ENCODE measurements at places on chromosomes 11 and 22.

DNA sequence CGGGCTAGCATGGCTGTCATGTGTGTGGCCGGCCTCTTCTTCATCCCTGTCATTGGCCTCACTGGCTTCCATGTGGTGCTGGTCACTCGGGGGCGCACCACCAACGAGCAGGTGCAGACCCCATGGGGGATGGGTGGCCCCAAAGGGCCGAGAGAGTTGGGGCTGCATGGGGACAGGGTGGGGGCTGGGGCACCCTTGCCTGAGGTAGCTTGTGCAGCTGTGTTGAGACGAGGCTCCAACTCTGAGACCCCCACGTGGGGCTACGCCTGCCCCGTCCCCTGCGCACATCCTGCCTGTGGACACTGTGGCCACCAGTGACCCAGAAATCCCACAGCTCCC, 8.5 kb downstream of the ZDHHC8 start:
- no peak for DNase-seq

- DNase-seq = no peak
Measured at GRCh38 chr22:24181996-24182899, 961 bp downstream of the SUSD2 start.

DNA sequence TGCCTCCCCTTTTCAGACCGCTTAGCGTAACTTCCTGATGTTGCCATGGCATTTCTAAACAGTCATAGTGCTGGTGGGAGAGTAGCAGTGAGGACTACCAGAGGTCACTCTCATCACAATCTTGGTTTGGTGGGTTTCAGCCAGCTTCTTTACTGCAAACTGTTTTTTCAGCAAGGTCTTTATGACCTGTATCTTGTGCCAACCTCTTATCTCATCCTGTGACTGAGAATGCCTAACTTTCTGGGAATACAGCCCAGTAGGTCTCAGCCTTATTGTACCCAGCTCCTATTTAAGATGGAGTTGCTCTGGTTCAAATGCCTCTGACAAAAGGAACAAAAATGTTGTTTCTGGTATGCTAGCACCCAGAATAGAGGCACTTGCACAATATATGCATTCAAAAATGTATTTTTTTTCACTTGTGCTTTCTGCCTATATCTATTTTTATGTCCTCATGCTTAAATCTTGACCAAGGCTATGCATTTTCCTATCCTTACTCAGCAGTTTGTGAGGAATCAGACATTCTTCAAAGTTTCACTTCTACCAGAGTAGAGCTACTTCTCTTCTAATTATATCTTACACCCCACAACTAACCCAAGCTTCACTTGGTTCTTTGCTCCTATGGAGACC, 16.1 kb upstream of the OR51M1 start:
- no peak for DNase-seq

DNA sequence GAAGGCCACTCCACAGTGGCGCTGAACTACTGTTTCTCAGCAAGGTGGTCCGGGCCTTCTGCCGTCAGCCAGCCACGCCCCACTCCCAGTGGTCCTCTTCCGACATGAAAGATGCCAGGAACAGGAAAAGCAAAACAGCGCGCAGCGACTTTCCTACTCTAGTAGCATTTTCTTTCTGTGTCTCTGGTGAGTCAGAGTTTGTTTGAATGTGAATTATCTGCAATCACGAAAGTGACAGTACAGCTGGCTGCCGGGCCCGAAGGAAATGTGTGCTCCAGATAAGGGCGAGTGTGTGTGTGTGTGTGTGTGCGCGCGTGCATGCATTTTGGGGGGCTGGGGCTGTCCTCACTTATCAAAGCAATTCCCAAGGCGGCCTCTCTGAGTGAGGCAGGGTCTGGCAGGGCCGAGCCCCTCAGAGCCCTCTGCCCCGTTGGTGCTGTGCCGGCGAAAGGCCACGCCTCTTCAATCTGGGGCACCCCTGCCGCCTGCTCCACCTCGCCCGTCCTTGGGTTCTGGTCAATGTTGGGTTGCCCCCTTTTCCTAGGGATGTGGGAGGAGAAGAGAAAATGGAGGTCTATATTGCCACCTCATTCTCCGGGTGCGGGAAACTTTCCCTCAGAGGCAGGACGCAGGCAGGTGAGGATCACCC, 288.5 kb downstream of the KIRREL3 start:
- DNase-seq = no peak

DNA sequence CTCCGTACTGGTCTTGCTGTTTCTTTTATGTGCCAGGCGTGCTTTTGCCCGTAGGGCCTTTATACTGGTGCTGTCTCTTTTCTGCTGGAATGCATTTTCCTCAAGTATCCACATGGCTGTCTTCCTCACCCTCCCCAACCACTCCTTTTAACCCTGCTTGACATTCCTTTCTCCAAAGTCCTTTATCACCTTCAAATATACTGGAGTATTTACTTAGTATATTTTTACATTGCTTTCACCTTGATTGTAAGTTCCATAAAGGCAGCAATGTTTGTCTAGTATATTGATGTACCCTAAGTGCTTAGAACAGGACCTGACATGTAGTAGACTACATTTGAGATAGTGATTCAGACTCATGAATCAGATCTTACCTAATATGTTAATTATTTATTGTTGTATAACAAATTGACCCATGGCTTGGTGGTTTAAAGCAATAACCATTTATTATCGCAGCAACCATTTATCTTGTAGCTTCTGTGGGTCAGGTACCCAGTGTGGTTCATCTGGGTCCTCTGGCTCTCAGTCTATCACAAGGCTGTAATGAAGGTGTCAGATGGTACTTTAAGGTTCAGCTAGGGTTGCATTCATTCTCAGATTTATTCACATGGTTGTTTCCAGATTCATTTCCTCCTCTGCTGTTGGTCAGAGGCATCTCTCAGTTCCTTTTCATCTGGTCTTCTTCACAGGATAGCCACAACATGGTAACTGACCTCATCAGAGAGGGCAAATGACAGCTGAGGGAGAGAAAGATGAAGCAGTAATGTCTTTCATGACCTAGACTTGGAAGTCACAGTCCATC, 34.2 kb downstream of the DDX10 start:
- DNase-seq = no peak

- DNase-seq = no peak
Measured at GRCh38 chr22:22683668-22684361, 39.4 kb downstream of the GGTLC2 start.

DNA sequence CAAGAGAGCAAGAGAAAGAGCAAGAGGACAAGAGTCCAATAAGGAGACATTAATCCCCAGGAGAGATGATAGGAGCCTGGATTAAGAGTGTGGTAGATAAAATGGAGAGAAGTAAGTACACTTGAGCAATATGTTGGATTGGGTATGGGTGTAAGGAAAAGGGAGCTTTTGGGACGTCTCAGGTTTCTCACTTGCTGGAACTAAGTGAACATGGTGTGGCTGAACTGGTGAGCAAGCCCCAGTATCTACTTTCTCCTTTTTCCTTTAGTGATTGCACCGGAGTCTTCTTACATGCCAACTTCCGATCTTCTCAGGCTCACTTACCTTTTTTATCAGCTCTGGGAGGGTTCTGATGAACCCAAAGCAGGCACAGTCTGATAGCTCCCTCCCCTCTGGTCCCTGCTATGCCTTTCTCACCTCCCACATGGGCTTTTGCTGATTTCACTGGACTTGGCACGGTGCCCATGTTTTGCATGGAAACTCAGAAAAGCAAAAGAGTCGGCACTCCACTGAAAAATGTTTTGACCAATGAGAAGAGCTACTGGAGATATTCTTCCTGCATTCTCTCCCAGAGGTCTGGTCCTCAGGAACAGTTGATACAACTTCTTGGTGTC, 14.5 kb upstream of the APLNR start:
- no peak for DNase-seq

DNA sequence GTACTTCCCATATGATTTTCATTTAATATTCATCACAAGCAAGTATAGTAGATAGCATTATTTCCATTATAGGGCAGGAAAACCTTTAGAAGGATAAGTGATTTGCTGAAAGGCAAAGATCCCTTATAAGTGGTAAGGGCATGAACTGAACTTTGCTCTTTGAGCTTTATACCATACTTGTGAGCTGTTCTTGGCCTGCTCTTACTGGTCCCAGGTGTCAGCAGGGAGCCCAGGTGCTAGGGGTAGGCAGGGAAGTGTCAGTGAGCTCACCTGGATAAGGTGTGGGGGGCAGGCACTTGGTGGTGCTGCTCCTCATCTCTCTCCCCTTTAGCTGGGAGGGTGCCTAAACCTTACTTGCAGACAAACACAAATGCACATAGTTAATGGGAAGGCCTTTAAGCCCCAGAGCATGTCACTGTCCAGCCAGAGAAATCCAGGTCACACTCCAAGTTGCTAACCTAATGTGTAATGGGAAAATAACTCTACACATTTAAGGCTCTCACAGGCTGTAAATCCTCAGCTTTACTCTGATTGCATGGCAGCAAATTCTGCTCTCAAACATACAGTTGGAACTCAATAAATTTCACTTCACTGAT, 114.4 kb downstream of the PLEKHA7 start:
- DNase-seq = no peak

GRCh38 chr11:24297461-24297860, 199.4 kb upstream of the LUZP2 start:
- no peak for DNase-seq

DNA sequence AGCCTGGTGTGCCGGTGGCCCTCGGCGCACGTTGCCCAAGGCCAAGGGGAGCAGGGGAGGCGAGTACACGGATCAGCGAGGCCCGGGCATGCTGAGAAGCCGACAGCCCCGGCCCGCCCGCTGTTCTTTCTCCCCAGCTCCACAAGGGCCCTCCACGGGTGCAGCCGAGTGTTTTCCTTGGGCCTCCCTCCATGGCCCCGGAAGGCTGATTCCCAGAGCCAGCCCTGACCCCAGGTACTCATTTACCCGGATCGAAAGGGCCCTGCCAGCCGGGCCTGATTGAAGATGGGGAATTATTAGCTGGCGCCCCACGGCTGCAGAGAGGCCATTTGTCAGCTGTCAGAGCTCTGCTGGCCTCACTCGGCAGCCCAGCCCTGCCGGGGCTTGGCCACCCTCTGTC, 53.1 kb downstream of the WNT7B start:
- no peak for DNase-seq

- DNase-seq = no peak
Measured at GRCh38 chr11:12539572-12539971, 134.6 kb upstream of the TEAD1 start.

DNA sequence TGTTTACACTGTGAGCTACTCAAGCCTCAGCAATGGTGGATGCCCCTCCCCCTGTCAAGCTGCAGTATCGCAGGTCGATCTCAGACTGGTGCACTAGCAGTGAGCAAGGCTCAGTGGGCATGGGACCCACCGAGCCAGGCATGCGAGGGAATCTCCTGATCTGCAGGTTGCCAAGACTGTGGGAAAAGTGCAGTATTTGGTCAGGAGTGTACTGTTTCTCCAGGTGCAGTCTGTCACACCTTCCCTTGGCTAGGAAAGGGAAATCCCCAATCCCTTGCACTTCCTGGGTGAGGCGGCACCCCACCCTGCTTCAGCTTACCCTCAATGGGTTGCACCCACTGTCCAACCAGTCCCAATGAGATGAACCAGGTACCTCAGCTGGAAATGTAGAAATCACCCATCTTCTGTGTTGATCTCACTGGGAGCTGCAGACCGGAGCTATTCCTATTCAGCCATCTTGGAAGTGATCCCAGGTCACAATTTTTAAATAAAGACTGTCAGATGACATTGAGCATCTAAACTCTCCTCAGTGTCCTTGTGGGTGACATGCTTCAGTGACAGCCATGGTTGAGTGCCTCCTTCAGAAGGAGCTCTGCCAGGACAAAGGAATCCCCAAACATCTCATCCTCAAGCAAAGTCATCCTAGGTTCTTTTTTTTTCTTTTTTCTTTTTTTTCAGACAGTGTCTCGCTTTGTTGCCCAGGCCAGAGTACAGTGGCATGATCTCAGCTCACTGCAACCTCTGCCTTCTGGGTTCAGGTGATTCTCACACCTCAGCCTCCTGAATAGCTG, 10.8 kb downstream of the SLC22A24 start:
- no peak for DNase-seq

DNA sequence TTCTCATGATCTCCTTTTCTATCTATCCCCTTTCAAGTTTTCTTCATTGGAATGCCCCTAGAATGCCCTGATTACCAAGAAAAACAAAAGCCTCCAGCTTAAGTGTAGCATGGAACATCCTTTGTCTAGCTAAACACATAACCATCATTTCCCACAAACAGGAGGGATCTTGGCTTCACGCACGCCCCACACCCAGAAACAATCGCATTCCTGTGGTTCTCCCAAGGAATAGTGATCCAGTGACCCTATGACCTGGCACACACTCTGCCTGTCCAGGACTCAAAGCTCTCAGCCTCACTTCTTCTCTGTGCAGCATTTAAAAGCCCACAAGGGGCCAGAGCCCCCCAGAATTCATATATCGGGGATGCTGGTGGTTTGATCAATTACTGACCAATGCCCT, 9.3 kb upstream of the POU2AF1 start:
- no peak for DNase-seq

DNA sequence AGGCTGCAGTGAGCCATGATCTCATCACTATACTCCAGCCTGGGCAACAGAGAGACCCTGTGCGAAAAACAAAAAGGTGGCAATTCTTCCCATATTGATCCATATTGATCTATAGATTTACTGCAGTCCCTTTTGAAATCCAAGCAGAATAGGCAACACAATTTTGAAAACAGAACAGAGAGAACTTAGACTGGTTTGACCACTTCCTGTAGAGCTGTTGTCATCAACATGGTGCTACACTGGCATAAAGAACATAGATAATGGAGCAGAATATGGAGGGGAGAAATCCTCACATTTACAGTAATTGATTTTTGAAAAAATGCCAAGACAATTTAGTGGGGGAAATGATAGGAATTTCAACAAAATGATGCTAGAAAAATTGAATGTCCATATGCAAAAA, 34.1 kb downstream of the GRK3 start:
- no peak for DNase-seq

DNA sequence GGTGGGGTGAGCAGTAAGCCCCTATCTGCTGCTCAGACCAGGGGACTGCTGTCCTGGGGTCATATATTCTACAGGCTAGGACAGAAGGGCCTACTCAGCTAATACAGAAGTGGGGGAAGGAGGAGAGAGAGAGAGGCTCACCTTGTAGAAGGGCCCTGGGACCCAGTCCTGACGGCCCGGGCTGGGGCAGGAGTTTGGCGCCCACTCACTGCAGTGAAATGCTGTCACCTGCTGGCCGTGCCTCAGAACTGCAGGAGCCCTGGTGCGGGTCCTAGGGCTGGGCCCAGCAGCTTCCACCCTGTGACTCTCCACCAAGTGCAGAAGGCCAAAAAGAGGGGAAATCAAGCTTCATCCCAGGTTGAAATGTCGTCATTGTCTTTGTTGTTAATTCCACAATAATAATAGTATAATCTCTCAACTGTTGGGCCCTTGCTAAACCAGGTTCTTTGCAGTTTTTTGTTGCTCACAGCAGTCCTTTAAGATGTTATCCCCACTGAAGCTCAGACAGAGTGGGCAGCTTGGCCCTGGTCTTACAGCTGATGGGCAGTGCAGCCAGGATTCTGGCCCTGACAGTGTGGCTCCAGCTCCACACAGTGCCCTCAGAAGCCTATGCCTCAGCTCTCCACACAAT, 29.6 kb downstream of the TRIM29 start:
- DNase-seq = peak; percentile 78
